Activated naive CD4-positive, alpha-beta T cell treated with anti-CD3 and anti-CD28 coated beads, Interleukin-2, amount 10 ng/mL, durations not matched to agents 7 days and 5 days (primary cell): ENCODE measurements at places on chromosomes 11 and 22.

DNA sequence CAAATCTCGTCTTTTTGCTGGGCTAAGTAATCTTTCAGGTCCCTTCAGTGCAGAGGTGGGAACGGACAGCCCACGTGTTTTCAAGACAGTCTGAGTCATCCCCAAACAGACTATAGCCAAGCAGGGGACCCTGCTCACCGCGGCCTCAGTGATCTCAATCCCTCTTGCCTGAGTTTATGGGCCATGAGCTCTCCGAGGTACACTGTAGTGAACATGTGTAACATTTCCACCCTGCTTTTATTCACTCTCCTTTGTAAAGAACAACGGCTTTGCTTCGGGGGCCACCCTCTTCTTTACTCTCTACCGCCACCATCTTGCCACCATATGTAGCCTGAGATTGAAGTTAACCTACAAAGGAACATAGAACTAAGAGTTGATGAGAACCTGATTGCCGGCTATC lies 11.5 kb upstream of the KCTD14 start:
- DNase-seq: no peak

- no peak for DNase-seq
Observed at GRCh38 chr11:101996111-101996510, 51.1 kb upstream of the CFAP300 start.

DNA sequence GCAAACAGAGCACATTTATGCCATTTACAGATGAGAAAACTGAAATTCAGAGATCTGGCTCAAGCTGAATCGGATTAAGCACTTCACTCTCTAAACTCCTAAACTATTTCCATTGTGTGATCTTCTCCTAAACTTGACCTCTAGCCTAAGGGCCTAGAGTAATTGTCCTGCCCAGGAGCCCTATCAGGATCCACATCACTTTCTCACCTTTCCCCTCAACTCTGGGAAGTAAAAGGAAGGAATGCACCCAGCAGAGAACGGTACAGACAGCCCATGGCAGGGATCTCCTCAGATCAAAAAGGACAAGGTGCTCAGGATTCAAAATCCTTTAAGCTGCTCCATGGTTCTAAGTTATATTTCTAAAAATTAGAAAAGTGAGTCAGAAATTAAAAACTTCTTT lies 102.7 kb downstream of the ABTB2 start:
- no peak for DNase-seq

GRCh38 chr11:15171956-15172355 lies 57.2 kb downstream of the INSC start:
- DNase-seq: no peak

GRCh38 chr11:61907871-61908729 lies 9.3 kb downstream of the RAB3IL1 start:
- DNase-seq: no peak

DNA sequence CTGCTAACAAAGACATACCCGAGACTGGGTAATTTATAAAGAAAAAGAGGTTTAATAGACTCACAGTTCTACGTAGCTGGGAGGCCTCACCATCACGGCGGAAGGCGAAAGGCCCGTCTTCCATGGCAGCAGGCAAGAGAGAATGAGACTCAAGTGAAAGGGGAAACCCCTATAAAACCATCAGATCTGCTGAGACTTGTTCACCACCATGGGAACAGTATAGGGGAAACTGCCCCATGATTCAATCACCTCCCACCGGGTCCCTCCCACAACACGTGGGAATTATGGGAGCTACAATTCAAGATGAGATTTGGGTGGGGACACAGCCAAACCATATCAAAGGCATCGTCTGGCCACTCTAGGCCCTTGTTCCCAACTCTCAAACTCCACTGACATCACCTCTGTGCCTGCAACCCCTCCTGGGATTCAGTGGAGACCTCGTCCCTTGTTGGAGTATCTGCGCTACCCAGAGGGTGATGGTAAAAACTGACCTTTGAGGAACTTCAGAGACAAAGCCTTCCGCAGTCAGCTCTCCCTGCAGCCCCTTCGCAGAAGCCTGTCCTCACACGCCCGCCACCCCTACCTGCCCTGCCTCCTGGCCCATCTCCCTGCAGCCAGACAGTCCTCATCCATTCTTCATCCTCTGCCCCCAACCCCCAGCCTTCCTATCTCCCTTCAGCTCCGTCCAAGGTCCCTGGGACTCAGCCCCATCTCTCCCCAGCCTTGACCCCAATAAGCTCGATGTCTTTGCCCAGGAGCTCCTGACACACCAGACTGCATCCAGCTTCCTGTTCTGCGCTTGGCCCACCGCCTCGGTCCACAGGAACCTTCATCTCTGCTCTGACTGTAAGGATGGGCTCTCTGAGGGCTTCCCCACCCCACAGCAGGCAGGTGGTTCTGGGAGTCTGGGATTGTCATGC lies 15.8 kb downstream of the CCND1 start:
- DNase-seq: no peak

DNA sequence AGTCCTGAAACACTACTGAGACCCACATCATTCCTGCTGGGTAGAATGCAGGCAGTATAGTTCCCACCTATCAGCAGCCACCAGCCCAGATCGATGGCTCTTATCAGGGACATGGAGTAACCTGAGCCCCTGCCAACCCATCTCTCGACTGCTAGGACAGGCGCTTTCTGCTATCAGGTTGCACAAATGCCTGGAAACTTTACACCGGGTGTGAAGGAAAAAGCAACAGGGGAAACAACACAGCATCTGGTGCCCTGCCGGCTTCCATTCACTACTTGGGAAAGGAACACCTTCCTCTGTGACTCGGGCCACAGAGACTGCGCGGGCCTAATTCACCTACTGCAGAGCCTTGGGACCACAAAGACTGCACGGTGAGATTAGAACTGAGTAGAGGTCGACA lies 18.5 kb downstream of the RBFOX2 start:
- DNase-seq: no peak

- no peak for DNase-seq
Observed at GRCh38 chr11:10592331-10592730, 23.9 kb upstream of the LYVE1 start.

- DNase-seq: no peak
Observed at GRCh38 chr11:122068141-122068540, 47.9 kb downstream of the BLID start.

- DNase-seq: no peak
Observed at GRCh38 chr11:37108436-37109285, 510.6 kb upstream of the RAG2 start.

DNA sequence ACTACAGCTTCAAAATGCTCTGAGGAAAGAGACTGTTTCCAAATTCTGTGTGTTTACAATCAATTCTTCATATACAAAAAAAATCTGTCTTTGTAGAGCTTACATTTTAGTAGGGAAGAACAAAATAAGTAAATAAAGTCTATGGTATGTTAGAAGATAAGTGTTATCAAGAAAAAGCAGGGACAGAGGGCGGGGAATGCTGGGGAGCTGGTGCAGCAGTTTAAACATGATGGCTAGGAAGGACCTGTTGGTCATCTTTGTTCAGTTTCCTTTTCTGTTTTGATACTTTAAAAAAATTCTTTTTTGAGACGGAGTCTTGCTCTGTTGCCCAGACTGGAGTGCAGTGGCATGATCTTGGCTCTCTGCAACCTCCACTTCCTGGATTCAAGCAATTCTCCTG lies 16.1 kb downstream of the TMEM25 start:
- DNase-seq: no peak

DNA sequence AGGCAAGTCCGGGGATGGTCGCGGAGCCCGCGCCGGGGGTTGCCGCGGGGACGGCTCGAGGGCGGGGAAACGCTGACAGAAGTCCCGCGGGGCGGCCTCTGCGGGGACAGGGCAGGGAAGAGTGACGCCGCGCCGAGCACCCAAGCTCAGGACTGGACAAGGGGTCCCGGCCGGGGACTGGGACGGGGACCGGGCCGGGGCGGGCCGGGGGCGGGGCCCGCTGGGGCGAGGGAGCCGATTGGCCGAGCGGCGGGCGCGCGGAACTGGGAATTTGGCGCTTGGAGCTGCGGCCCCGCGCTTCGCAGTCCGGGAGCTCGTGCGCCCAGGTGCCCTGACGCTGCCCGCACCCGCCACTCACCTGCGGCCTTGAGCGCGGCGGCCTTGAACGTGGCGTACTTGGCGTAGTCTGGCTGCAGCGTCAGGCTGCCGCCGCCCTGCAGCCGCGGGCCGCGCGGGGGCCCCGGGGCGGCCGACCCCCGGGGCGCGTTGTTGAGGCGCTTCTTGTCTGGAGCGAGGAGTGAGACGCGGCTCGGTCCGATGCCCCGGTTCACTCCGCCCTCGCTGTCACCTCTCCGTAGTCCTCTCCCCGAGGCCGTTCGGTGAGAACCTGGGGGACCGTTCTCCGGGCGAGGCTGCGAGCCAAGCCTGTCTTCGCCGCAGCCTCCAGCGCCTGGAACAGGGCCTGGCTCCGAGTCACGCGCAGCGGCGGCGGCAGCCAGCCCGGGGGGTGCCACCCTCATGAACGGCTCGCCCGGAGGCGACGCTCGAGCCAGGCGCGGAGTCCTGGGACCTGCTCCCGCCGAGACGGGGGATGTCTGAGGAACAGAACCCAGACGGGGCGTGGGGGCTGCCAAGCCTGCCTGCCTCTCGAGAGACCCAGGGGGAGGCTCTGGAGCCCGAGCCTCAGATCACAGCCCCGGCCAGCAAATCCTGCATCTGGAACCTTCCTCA lies 4.5 kb downstream of the SHISA8 start:
- peak; percentile 53 for DNase-seq

- no peak for DNase-seq
Observed at GRCh38 chr11:26229257-26229656, 102.7 kb upstream of the ANO3 start.

DNA sequence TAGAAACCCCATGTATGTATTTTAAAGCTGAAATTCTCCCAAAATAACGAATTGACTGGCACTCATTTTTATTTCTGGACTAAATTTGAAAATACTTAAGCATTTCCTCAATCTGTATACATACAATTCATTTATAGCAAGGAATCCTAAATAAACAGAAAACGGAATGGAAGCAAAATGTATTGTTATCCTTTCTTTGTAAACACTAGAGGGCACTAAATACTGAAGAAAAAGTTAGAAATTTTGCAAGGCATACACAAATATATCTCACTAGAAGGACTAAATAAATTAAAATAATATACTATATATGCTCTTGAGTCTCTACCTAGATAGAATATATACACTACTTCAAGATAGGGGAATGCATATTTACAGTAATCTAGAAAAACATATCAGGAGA lies 23.1 kb upstream of the ANO5 start:
- no peak for DNase-seq

DNA sequence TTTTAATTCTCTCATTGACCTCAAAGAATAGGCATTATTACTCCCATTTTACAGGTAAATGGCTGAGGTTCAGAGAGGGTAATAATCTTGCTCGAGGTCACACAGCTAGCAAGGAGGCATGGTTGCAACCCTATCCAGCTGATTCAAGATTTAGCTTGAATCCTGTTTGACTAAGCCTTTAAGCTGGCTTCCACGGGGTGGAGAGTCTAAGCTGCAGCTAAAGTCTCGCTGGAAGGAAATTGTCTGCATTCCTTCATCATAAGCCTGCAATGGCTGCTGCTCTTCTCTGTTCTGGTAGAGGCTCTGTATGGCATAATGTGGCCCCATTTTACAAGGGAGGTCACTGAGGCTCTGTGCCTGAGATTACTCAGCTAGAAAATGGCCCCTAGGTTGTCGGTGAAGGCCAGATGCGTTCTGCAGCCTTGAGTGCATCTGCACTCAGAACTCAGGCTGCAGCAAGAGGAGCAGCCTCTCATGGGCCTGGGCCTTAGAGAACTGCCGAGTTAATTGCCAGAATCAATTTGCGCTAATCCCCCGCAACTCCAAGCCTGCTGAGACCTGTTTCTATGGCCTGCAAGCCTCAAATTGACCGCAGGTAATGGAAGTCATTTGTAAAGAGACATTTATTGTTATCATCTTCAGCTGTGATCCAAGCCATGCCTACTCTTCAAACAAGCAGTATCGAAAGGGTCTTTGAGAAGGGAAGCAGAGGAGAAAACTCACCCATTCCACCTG lies 44.1 kb upstream of the SEZ6L start:
- DNase-seq: no peak

DNA sequence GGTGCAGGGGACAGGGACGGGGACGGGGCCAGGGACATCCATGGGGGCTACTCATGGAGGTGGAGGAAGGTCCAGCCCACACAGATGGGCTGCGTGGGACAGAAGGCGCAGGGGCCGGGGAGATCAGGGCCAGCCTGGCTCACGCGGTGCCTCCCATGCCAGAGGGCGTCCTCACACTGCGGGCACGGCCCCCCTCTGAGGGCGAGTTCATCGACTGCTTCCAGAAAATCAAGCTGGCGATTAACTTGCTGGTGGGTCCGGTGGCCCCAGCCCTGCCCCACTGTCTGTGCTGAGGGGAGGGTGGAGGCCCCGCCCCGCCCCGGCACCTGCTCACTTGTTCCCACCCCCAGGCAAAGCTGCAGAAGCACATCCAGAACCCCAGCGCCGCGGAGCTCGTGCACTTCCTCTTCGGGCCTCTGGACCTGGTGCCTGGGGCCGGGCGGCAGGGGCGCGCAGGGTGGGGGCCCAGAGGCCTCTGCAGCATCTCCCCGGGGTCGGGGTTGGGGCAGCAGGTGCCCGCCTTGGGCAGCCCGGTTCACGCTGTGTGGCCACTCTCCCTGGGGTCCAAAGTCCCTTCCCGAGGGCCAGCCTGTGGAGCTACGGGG lies 15.8 kb downstream of the EPS8L2 start:
- peak; percentile 79 for DNase-seq
